ENCODE measurements at places on chromosomes 5 and 9.

DNA sequence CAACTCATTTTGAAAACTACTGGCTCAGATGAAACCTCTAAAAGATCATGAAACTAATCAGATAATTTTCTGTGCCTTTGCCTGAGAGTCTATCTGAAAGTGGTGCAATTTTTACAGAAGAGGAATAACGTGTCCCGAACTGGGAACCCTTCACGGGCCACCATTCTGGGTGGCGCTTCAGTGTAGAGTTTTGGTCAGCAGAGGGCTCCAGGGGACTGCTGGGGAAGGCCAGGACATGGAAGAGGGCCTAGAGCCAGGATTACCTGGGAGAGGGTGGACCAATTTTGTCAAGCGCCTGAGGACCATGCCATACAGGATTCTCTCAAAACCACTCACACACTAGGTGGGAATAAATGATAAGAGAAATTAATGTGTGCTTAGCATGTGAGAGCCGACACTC, 49.7 kb upstream of the PLEKHG4B start:
- peak; percentile 18 for DNase-seq

DNA sequence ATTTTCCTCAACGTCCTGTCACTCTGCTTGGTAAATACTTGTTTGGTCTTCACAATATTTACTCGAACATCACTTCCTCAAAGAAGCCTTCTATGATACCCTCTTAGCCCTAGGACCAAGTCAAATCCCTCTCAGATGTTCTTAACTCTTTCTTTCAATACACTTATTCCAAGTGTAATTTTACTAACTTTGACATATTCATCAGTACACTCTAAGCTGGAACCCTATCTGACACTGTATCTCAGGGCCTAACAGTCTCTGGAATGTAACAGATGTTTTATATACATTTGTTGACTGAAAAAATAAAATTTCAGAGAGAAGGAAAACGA, 19.6 kb downstream of the SIL1 start:
- no peak for DNase-seq

- no peak for DNase-seq
Measured at GRCh38 chr5:10248378-10249260, 1.1 kb downstream of the ATPSCKMT start.

GRCh38 chr9:12826924-12827565, 52.2 kb downstream of the LURAP1L start:
- no peak for DNase-seq

GRCh38 chr5:169649486-169649885, 12.4 kb downstream of the DOCK2 start:
- DNase-seq = no peak

GRCh38 chr5:167982-168660, 23.2 kb upstream of the LRRC14B start:
- DNase-seq = no peak

- peak; percentile 45 for DNase-seq
Measured at GRCh38 chr5:59813761-59814536, 79.6 kb downstream of the PDE4D start.

DNA sequence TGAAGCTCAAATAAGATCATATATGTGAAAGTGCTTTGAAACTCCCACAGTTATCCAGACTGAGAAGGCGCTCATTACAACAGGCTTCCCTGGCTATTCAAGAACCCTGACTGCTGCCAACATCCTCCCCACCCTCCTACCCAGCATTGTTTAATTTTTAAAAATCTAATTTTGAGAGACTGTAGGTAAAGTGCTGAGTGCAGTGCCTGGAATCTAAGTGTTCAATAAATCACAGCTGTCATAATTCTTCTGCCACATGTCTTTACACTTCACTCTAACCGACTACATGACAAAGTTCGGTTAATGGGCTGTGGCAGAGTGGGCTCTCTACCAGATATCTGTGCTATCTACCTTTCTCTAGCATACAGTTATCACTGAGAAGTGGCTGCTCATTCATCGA, 255.6 kb upstream of the C9orf72 start:
- DNase-seq = no peak

- DNase-seq = no peak
Measured at GRCh38 chr5:92380069-92380770, 997.1 kb upstream of the ARRDC3 start.

DNA sequence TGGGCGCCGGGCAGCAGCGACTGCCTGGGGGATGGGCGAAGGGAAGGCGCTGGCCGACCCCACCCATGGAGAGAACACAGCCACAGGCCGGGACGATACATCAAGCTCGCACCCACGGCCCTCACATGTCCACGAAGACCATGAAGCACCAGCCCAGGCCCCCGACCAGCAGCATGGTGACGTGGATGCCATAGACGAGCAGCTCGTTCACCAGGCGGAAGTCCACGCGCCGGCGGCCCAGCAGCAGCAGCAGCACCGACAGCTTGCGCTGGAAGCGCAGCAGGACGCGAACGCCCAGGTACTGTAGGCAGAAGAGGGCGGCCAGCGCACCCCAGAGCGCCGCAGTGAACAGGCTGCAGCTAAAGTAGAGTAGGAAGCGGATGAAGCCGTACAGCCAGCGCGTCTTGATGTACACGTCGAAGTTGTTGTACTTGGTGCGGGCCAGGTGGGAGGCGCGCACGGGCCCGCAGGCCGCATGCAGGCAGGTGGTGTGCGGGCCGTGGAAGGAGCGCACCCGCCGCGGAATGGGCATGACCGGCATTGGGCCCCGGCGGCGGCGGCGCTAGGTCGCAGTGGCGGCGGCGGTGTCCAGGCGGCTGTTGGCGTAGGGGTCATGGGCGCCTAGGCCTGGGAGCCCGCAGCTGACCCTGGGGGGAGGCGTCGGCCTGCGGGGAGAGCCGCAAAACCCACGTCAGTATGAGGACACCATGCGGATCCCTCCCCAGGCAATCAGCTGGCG, 2.1 kb downstream of the TMEM250 start:
- no peak for DNase-seq

DNA sequence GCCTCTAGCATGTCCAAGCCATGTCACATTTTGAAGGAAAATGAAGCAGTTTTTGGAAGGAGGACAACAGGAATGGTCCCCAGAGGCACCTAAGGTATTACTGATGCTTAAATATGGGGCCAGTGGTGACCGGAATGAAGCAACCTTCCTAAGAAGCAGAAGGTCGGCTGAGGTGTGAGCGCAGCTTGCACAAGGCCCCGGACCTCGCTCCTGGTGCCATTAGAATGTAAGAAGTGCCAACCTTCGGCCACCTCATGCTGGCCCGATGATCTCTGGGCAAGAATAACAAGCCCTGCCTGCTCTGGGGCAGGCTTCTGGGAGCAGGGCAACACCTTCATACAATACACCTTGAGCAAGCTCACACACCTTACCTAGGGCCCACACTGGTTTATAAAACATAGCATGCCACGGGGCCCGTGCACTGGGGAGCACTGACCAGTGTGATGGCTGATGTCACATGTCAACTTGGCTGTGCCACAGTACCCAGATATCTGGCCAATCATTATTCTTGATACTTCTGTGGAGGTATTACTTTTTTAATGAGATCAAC, 21.9 kb downstream of the SEMA4D start:
- DNase-seq = no peak

DNA sequence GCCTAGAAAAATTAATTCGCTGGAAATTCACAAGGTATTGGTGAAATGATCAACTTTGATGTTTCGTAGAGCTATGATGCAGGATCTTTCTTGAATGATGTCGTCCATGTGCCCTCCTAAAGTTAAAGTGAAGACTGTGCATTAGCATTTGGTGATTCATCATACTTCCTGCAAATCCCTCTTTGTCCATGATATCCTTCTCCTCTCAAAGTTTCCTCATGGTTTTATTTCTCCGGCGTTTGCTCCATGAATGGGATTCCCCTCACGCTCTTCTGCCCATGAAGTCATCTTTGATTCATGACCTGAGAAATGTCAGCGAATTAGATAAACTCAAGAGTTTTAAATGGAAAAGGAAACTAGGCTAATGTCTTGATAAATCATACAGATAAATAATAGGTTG, 372.7 kb downstream of the PSAT1 start:
- DNase-seq = no peak

DNA sequence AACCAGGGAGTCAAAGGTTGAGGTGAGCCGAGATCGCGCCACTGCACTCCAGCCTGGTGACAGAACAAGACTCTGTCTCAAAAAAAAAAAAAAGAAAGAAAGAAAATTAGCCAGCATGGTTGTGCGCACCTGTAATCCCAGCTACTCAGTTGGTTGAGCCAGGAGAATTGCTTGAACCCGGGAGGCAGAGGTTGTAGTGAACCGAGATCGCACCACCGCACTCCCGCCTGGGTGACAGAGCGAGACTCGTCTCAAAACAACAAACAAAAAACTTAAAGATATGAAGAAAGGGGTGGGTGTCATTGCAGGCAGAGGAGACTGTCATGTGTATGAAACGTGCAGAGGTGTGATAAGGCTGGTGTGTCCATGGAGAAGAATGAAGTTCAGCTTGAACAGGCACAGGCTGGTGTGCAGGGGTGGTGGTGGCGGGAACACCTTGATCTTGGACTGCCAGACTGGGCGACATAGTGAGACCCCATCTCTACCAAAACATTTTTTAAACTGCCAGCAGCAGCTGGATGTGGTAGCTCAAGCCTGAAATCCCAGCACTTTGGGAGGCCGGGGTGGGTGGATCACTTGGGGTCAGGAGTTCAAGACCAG, 69.6 kb downstream of the UGCG start:
- no peak for DNase-seq

DNA sequence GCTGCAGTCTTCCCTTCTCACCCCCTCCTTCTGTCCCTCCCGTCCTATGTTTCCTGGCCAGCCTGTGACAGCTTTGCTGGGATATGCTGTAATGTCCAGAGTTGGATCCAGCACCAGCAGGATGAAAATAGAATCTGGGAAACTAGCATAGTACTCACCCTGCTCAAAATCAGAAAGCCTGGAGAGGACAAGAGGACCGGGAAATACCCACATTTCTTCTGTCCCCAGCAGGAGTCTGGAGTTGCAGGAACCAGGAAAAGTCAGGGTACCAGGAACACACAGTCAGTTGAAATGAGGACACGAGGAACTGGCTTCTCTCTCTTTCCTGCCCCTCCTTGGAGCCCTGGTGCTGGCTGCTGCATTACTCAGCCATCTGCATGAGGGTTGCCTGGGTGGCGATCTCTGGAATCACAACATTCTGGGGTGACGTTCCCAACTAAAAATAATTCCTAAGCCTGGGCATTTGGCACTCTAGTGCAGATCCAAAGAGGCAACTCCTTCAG, 59.6 kb upstream of the NFIL3 start:
- DNase-seq = no peak

DNA sequence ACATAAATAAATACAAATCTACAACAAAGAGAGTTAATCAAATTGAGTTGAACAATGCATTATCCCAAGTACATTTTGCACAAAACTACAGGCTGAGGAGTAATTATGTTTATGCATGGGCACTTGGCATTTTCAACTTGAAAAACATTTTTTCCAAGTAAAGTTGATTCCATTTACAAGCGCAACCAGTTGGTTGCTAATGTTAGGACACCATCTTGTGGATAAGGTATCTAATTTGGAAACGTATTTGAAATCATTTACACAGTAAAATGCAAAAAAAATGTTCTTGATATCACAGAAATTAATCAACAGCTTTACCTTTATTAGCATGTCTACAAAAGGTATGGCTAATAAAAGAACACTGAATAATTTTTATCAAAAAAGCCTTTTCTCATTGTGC, 18.8 kb downstream of the FTMT start:
- no peak for DNase-seq

DNA sequence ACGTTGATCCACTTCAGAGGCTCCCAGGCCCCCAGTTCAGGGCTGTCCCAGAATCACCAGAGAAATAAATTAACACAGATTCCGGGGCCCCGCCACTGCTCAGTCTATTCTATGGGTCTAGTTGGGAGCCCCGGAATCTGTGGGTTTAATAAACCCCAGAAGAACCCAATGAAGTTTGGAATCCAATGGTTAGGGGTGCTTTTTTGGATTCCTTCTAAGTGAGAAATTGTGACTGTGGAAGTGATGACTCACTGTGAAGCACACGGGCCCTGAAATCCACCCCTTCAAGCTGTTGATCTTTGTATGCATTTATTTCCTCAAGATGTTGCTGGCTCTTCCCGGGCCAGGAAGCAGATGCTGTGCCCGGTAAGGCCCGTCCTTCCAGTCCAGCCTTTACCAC, 57.3 kb upstream of the SLC28A3 start:
- no peak for DNase-seq

GRCh38 chr9:703392-703791, 138.1 kb upstream of the DMRT1 start:
- no peak for DNase-seq

DNA sequence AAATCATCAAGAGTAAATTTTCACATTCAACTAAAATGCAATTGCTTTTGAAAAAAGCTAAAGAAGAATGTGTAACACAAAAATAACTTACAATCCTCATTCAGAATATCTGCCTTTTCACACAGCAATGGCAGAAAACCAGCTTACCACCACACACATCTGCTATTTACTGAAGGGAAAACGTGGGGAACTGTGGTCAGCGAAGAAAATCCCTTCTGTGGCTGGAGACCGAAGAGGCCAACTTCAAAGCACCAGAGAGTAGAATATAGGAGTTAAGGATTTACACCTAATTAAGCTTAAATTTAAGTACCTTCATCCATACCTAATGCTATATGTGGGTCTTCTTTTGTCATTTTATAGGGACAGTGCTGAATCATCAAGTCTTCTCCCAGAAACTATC, 339.6 kb downstream of the DEPDC1B start:
- DNase-seq = no peak

DNA sequence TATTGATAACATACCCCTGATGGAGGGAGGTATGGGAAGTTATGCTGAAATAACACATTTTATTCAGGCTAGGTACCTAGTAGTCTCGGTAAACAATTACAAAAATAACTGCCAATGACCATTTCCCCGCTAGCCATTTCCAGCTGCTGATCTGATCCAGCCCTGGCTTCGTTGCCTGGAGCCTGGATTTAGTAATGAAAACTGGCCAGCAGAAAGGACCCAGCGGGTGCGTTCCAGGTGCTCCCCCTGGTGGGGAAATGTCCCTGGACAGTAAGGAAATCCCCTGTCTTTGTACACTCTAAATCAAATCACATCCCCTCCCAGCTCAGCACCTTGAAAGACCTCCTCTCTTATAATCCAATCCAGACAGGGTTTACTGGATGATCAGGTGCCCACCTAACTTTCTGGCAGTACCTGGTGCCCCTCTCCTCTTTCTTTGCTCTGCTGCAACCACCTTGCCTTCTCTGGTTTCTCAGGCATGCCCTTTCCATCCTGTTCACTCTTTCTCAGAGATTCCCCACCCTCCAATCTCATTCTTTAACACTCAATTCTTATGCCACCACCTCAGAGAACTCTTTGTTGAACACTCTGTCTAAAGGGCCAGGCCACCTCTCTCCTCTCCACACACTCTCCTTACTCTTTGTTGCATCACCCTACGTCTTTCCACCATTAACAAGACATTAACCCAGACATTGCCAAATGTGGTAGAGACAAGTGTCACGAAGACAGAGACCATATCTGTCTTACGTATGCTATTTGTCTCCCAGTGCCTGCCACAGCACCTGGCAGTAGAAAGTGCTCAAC, 50.1 kb upstream of the SMAD5 start:
- no peak for DNase-seq

- DNase-seq = peak; percentile 79
Measured at GRCh38 chr9:35553670-35554543, 51.2 kb upstream of the TESK1 start.
